ENCODE measurements at places on chromosomes 2 and 18.
A peak's percentile ranks its signal among the peaks of the same experiment; 100 is the strongest.

GRCh38 chr2:217261452-217261851, 401.6 kb upstream of the TNP1 start:
- H3K27me3 ChIP-seq, result no peaks in the 10 kb centered on the region
- H3K4me1 ChIP-seq, result no peaks in the 10 kb centered on the region
- H3K4me3 ChIP-seq, result no peak overlapping the region
- no peak overlapping the region for H3K27ac ChIP-seq

- no peaks in the 10 kb centered on the region for H3K36me3 ChIP-seq
- no peak overlapping the region for H3K4me3 ChIP-seq
- no peak for DNase-seq
- no peaks in the 10 kb centered on the region for H3K27me3 ChIP-seq
- no peaks in the 10 kb centered on the region for H3K4me1 ChIP-seq
These were observed 1044.4 kb upstream of the CNTNAP5 start for GRCh38 chr2:122980671-122981070.

- H3K36me3 ChIP-seq, result no peaks in the 10 kb centered on the region
- no peak for DNase-seq
- H3K4me1 ChIP-seq, result no peaks in the 10 kb centered on the region
- H3K4me3 ChIP-seq, result no peak overlapping the region
These were observed 246.0 kb upstream of the CXCR4 start for GRCh38 chr2:136363900-136364299.

DNA sequence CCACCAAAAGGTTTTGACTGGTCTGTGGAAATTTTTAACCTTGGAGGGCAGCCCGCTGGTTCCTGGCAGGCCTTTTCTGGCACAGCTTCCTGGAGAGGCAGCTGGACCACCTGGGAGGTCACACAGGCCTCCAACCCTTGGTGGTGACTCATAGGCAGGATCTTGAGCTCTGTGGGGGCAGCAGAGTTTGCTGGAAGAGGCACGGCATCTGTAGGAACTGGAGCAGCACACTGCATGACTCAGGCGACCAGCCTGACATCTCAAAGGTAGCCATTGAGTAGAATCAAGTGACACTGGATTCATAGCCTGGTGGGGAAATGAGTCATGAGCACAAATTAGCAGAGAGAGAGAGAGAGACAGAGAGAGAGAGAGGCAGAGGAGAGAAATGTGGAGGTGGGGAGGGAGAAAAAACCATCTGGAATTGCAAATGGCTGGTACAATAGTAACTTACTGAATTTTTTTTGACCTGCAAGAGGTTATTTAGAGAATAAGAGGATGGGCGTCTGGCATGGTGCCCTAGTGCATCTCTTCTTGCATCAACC, 57.4 kb downstream of the TRPM8 start:
- peaks cover 6% of the 10 kb centered on the region for H3K4me1 ChIP-seq
- H3K27me3 ChIP-seq, result no peaks in the 10 kb centered on the region
- H3K4me3 ChIP-seq, result no peak overlapping the region
- no peak overlapping the region for H3K27ac ChIP-seq
- no peak for DNase-seq

- H3K4me3 ChIP-seq, result no peak overlapping the region
- no peaks in the 10 kb centered on the region for H3K27me3 ChIP-seq
- H3K36me3 ChIP-seq, result no peaks in the 10 kb centered on the region
- no peak overlapping the region for H3K27ac ChIP-seq
- no peaks in the 10 kb centered on the region for H3K4me1 ChIP-seq
These were observed 498.0 kb downstream of the CCDC85A start for GRCh38 chr2:56681659-56682396.

DNA sequence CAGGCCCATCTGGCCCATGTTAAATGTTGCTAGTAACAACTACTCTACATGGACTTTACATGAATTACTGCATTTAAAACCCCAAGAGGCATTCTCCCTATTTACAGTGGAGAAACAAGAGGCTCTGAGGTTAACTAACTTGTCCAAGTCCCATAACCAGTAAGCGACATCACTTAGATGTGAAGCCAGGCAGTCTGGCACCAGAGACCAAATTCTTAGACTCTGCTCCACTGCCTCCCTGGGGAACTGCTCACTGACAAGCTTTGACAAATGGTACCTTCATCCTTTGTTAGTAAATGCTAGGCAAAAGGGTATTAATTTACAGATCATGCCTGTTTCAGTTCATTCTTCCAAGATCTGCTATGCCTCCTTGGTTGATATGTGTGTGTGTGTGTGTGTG, 124.8 kb downstream of the AFF3 start:
- no peak overlapping the region for H3K4me3 ChIP-seq
- no peak overlapping the region for H3K27ac ChIP-seq
- H3K36me3 ChIP-seq, result no peaks in the 10 kb centered on the region
- H3K4me1 ChIP-seq, result no peaks in the 10 kb centered on the region
- H3K27me3 ChIP-seq, result no peaks in the 10 kb centered on the region

- no peaks in the 10 kb centered on the region for H3K27me3 ChIP-seq
- H3K36me3 ChIP-seq, result no peaks in the 10 kb centered on the region
- DNase-seq, result no peak
- H3K4me3 ChIP-seq, result no peak overlapping the region
- H3K27ac ChIP-seq, result no peak overlapping the region
These were observed 546.8 kb downstream of the TNS1 start for GRCh38 chr2:217456016-217456415.

DNA sequence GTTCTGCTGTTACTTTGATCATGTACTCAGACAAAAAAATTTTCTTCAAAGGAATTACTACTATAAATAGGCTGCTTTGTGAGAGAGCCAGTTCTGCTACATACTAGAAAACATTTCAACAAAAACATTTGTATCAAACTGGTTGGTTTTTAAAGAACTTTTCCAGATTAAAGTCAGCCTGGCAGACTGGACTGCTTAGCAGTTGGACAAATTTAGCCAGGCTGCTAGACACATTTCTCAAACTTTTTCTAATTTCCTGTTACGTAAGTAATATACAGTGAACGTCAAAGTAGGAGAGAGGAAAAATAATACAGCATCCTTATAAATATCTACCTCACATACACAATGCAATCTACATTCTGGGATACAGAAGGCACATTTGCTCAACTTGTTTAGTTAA, 109.5 kb downstream of the SP3 start:
- H3K27me3 ChIP-seq, result no peaks in the 10 kb centered on the region
- no peak overlapping the region for H3K4me3 ChIP-seq
- H3K4me1 ChIP-seq, result peaks cover 36% of the 10 kb centered on the region
- DNase-seq, result no peak

DNA sequence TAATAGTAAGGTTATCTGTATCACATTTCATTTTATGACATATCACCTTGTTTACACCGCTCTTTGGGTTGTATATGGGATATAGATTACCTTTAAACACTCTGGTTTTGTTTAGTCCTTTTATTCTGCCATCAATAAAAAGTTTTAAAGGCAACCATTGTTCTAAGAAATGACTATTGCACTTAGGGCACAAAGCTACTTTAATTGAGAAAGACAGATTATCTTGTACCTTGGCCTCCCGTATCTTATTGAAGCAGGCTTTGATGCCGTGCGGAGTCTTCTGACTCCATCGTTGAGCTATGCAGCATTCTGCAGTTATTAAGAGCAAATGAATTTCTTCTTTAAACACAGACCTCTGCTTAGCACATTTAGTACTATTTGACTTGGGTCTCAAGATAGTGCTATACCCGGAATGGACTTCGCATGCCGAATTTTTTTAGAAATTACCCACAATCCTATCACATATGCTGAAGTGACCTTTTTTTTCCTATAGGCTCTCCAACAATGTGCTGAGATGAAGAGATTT, 16.7 kb downstream of the PKDCC start:
- peak overlapping the region; percentile 55 for H3K27ac ChIP-seq
- no peaks in the 10 kb centered on the region for H3K27me3 ChIP-seq
- DNase-seq, result no peak
- H3K4me3 ChIP-seq, result no peak overlapping the region

GRCh38 chr2:127769587-127769986, 41.4 kb downstream of the WDR33 start:
- peaks cover 47% of the 10 kb centered on the region for H3K4me1 ChIP-seq
- no peak for DNase-seq
- H3K27ac ChIP-seq, result no peak overlapping the region
- H3K27me3 ChIP-seq, result no peaks in the 10 kb centered on the region
- no peak overlapping the region for H3K4me3 ChIP-seq
- H3K36me3 ChIP-seq, result peaks cover 61% of the 10 kb centered on the region

- no peak overlapping the region for H3K27ac ChIP-seq
- no peaks in the 10 kb centered on the region for H3K4me1 ChIP-seq
- no peaks in the 10 kb centered on the region for H3K36me3 ChIP-seq
- no peak for DNase-seq
These were observed 84.6 kb downstream of the SMAD7 start for GRCh38 chr18:48866028-48866733.

GRCh38 chr18:67951137-67951536, 434.6 kb upstream of the DSEL start:
- no peak overlapping the region for H3K27ac ChIP-seq
- no peaks in the 10 kb centered on the region for H3K4me1 ChIP-seq
- no peaks in the 10 kb centered on the region for H3K36me3 ChIP-seq
- H3K4me3 ChIP-seq, result no peak overlapping the region
- DNase-seq, result no peak
- no peaks in the 10 kb centered on the region for H3K27me3 ChIP-seq

DNA sequence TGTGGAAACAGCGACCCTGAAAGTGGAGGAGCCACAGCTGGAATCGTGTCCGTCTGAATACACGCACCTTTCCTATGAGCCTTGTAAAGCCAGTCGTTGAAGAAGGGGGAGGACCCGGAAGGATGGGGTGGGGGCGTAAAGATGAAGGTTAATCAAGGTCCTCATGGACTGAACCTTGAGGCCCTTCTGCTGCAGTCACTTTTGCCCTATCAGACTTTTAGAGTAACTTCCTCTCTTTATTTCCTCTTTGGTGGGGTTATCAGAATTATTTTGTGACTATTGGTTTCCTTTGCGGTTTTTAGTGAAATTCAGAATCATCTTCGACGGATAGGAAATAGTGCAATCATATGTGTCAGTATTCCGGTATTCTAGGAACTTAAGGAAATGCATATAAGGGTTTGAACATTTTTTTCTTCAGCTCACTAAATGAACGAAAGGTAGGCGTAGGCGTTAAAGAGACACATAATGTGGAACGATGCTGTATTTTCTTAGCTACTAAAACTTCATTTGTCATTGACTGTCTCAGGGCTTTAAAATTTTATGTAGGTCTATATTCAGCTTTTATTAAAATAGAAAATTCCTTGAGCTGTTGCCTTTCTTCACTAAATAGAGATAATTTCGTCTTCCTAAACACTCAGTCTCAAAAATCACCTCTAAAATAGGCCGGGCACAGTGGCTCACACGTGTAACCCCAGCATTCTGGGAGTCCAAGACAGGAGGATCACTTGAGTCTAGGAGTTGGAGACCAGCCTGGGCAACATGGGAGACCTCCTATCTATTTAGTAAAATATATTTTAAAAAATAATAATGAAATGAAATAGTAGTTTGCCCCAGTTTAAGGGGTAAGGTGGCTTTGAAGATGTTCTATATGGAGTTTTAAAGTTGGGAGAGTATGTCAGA, 1.4 kb upstream of the YES1 start:
- no peaks in the 10 kb centered on the region for H3K36me3 ChIP-seq
- peaks cover 39% of the 10 kb centered on the region for H3K4me1 ChIP-seq
- DNase-seq, result no peak
